Fibroblast of upper back skin (primary cell): ENCODE measurements at places on chromosomes 16 and 17.

DNA sequence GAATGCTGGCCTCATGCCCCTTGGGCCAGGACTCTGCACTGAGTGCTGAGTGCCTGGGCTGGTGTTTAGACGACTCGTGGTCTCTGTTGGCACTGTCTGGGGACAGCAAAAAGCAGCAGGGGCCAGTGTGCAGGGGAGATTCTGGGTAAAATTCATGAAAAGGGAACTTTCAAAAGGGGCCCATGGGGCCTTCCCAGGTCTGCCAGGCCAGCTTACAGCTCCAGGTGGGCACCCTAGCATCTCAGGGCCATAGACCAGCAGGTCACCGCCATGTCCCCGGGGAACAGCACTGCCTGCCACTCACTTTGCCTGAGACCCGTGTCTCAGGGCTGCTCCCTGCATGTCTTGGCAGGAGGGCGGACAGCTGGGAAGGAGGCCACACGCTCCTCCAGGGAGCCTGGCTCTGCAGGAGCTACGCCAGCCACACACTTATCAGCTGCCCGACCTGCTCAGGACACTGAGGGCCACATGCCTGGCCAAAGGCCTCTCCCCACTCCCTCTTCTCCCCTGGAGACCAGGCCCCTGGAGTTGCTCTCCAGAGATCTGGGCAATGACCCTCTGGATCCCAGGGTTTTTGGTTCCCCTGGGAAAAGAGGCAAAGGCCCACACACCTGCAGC lies 8.8 kb upstream of the FASN start:
- no peak for DNase-seq

- DNase-seq, result no peak
Observed at GRCh38 chr17:50445730-50446325, 19.8 kb downstream of the ACSF2 start.

DNA sequence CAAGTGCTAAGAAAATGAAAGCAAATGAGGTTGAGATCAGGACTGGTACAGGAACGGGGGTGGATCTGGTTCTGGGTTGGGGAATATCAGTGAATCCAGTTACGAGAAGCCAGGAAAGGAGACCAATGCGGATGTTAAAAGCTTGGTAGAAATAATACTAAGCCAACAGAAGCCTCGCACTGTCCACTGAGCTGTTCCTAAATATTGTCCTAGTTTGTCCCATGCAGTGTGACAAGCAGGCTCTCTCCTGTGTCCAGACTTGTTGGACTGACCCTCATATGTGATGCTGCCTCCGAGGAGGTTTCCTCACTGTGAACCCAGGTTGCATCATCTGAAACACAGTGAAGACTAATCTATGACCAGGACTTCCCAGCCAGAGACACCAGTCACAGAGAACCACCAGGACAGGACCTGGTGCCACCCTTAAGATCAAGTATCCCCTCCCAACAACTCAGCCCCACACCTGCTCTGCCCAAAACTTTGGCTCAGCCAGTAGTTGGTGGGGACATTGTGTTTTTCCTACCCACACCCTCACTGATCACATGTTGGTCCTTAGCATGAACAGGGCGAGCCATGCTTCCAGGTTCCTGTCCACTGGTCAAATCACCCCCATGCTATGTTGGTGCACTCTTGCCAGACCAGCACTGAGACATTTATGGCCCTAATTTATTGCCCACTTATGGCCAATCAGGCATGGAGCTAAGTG lies 32.7 kb upstream of the SCNN1B start:
- no peak for DNase-seq

- no peak for DNase-seq
Observed at GRCh38 chr17:50641357-50641756, 6.7 kb downstream of the ABCC3 start.
